ENCODE measurements at places on chromosomes 4 and X. TPM values are rescaled to one million over a fixed set of nuclear protein-coding genes. Genes with fewer than 3 reads are reported as not detected.

Gene CCSER1
- total RNA-seq, result 0.19 TPM

Gene MAEA
- 112 TPM for total RNA-seq

Gene POU4F2
- not detected for total RNA-seq

Gene AMOT
- 2.7 TPM for total RNA-seq

Gene ARL9
- 0.55 TPM for total RNA-seq

Gene LDB2
- total RNA-seq, result not detected

All from naive thymus-derived CD8-positive, alpha-beta T cell (primary cell).